Kidney glomerular epithelial cell (primary cell): ENCODE measurements at places on chromosomes 5 and 9.
A peak's percentile ranks its signal among the peaks of the same experiment; 100 is the strongest.

- DNase-seq, result peak; percentile 26
Observed at GRCh38 chr5:55226934-55227663, at the start of gene MCIDAS. Gene MCIDAS, minus strand, starts transcription at chr5:55227315. Its CDS starts 177 bp downstream, at chr5:55227138.

- DNase-seq, result no peak
Observed at GRCh38 chr5:95734906-95735305, 3.8 kb downstream of the RHOBTB3 start.

GRCh38 chr5:95762652-95763041 lies 31.5 kb downstream of the RHOBTB3 start:
- no peak for DNase-seq

GRCh38 chr5:68484307-68485068 lies 268.9 kb downstream of the PIK3R1 start:
- no peak for DNase-seq

GRCh38 chr5:76384705-76385104 lies 18.4 kb upstream of the IQGAP2 start:
- no peak for DNase-seq
